ENCODE measurements at places on chromosomes 6 and 20.

- DNase-seq: no peak
These were observed 500.3 kb upstream of the PTCHD4 start for GRCh38 chr6:48611332-48611731.

- DNase-seq: no peak
These were observed 28.7 kb downstream of the MYB start for GRCh38 chr6:135209803-135210202.

DNA sequence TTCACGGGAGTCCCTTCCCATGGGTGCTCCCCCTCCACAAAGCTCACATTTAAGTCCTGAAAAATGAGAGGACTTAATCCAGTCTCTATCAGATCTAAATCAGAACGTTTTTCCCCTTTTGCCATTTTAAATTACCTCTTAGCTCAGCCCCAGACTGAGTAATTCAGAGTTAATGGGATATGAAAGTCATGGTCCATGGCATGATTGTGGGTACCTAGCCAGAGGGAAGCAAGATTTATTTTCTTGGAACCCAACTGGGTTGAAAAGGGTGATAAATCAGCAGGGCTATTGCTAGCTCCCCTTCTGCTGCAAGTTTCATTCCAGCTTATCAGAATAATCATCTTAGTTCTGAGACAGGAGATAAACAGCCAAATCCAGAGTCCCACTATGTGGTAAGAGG lies 320.2 kb upstream of the CHD6 start:
- DNase-seq: no peak

- DNase-seq: no peak
These were observed 34.6 kb upstream of the PXDC1 start for GRCh38 chr6:3786141-3786540.

- DNase-seq: no peak
These were observed 6.9 kb upstream of the PPP1R3G start for GRCh38 chr6:5078121-5078669.

DNA sequence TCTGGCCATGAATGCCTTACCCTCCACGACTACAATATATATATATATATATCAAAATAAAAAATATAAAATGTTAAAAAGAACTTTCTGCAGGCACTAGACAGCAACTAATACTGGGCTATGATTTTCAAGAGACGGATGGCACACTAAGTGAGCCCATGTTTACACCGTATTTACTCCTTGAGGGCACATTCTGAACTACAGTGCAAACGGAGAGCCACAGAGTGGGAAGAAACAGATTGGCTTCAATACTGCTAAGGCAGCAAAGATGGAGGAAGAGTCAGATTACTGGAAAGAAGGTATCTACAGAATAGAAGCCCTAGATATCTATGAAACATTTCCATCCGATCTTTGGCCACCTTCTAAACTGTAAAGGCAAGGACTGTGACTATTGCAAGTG lies 330.3 kb downstream of the HTR1B start:
- no peak for DNase-seq

- DNase-seq: no peak
These were observed 29.8 kb downstream of the SMPDL3A start for GRCh38 chr6:122818866-122819265.

- no peak for DNase-seq
These were observed 149.6 kb downstream of the LINC00237 start for GRCh38 chr20:20956513-20956931.
